ENCODE measurements at places on chromosomes 1 and 21. TPM values are rescaled to one million over a fixed set of nuclear protein-coding genes. Genes with fewer than 3 reads are reported as not detected.

Gene EXO1
- total RNA-seq: 2.9 TPM

Gene PLA2G2C
- not detected for total RNA-seq

Gene PLEKHA6
- total RNA-seq: 1.5 TPM

Gene PGLYRP4
- total RNA-seq: not detected

Gene DCDC2B
- not detected for total RNA-seq

DNA sequence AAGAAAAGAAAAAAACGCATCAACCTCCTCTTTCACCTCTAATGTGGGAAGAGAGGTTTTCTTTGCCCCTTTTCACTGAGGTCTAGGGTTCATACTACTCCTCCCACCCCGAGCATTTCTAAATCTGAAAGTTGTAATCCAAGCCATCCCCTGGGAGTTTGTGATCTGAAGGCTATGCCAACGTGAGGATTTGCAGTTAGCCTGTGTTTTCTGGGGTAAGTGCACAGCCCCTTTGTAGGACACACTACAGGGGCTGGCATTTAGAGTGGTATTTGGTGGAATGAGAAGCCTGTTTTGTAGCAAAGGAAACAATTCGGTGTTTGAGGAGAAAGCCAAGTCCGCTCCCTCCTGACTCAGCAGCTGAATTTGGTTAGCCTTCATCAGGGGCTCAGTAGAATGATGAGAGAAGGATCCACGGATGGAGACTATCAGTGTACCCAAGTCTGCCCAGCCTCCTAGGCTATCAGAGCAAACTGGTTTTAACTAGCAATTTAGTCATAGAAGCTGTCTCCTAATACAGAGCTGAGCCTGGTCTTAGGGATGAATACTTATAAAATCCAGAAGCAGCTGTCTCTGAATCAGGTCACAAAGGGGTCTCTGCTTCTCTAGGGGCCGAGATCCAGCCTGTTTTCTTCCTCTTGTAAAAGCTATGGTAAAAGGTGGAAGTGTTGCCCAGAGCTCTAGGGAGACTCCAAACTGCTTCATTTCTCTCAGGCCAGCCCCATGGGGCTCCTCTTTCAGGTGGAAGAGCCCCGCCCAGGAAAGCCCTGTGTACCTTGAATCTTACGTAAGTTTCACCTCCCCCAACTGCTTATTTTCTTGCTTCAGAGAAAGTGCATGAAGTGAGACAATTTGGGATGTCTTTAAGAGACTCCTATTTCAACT lies 2.1 kb downstream of the PCP4L1 start:
- no peak overlapping the region for H3K27ac ChIP-seq
- DNase-seq: no peak
- no peak overlapping the region for H3K4me3 ChIP-seq
- no peaks in the 10 kb centered on the region for H3K36me3 ChIP-seq
- peaks cover 40% of the 10 kb centered on the region for H3K27me3 ChIP-seq

GRCh38 chr1:115793162-115793561 lies 24.6 kb upstream of the CASQ2 start:
- H3K27me3 ChIP-seq: peaks cover 11% of the 10 kb centered on the region
- H3K4me1 ChIP-seq: no peaks in the 10 kb centered on the region
- DNase-seq: no peak
- no peak overlapping the region for H3K27ac ChIP-seq
- no peaks in the 10 kb centered on the region for H3K36me3 ChIP-seq

DNA sequence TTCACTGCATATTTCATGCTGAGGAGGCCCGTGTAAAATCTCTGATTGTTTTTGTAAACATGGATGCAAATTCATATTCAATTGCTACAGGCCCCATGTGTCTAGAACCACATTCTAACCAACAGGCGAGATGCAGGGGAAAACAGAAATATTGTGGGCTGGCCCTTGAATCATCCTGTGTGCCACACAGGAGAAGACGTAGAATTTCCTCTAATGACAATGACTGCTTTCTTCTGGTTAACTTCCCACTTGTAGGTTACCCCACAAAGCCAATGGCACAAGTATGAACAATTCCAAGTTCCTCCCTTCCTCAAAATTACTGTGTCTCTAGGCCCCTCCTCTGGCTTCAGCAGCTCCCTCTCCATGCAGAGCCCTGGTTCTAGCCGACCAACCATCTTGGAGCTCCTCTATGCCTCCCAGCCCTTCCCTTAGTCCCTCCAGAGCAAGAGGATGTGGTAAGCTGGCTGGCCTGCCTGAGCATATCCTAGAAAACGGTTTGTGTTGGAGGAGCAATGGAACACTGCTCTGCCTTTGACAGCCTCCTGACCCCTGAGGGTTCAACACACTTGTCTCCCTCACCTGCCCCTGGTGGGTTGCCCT lies 205.2 kb downstream of the HS2ST1 start:
- DNase-seq: no peak
- H3K27ac ChIP-seq: no peak overlapping the region
- no peak overlapping the region for H3K4me3 ChIP-seq
- H3K36me3 ChIP-seq: no peaks in the 10 kb centered on the region
- peaks cover 2% of the 10 kb centered on the region for H3K27me3 ChIP-seq

DNA sequence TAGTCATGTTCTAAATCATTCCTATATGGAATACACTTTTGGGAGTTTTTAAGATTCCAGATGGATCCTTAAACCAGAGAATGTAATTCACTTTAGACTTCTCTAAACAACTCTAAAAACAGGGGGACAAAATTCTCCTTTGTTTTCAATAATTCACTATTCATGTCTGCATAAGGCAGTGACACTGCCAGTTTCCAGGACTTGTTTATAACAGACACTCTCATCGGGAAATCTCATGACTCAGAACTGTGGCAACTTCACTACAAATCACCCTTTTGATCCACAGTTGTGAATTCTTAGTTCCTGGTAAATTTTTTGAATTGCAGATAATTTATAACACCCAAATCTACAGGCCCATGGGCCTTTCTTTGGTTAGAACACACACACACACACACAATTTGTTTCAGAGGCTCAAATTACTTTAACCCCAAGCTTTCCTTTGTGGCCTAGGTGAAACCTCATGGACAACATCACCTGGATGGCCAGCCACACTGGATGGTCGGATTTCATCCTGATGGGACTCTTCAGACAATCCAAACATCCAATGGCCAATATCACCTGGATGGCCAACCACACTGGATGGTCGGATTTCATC lies at the start of gene OR2T4:
Gene OR2T4 (plus strand): TSS at position 545 of the 595 bp plus-strand sequence. CDS start 0 bp downstream, at position 545.
- no peak within 1 kb of the TSS for H3K4me3 ChIP-seq
- no peaks in the 10 kb centered on the region for H3K36me3 ChIP-seq
- no peaks in the 10 kb centered on the region for H3K4me1 ChIP-seq
- no peak for DNase-seq
- no peaks in the 10 kb centered on the region for H3K27me3 ChIP-seq
- H3K27ac ChIP-seq: no peak within 1 kb of the TSS

- peak overlapping the region; percentile 79 for H3K4me3 ChIP-seq
- peaks cover 37% of the 10 kb centered on the region for H3K4me1 ChIP-seq
- H3K36me3 ChIP-seq: no peaks in the 10 kb centered on the region
- H3K27me3 ChIP-seq: no peaks in the 10 kb centered on the region
- H3K27ac ChIP-seq: no peak overlapping the region
- no peak for DNase-seq
Observed at GRCh38 chr1:109622137-109622892, 2.7 kb downstream of the AMPD2 start.

- DNase-seq: no peak
- H3K36me3 ChIP-seq: no peaks in the 10 kb centered on the region
- no peak overlapping the region for H3K4me3 ChIP-seq
Observed at GRCh38 chr1:228994676-228995594, 259.7 kb downstream of the RHOU start.

DNA sequence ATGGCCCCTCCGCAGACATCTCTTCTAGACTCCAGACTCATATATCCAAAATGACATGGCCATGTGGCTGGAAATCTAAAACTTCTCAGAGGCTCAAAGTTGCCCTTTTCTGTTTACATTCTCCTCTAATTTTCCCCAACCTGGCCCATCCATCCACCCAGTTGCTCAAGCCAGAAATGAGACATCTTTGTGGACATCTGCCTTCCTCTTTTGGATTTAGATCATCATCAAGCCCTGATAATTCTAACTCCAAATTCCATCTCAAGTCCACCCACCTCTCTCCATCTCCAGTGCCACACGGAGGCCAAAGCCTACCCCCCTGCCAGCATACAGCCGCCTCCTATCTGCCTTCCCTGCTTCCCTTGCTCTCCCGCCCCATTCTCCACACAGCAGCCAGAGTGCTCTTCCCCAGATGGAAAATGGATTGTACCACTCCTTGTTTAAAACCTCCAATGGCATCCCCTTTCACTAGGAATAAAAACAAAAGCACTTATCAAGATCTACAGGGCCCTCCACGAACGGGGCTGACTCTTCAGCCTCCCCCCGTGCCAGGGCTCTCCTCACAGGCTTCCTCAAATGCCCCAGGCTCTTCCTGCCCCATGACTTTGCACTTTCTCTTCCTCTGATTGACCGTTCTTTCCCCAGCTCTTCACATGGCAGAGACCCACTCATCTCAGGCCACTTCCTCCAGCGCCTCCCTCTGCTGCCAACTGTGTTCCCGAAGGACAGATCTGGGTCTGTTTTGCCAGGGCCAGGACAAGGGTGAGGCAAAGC lies 40.1 kb downstream of the SYT6 start:
- no peak overlapping the region for H3K4me3 ChIP-seq
- no peak overlapping the region for H3K27ac ChIP-seq
- H3K4me1 ChIP-seq: peaks cover 15% of the 10 kb centered on the region
- DNase-seq: no peak

- H3K27ac ChIP-seq: no peak overlapping the region
- H3K27me3 ChIP-seq: no peaks in the 10 kb centered on the region
- peaks cover 3% of the 10 kb centered on the region for H3K4me1 ChIP-seq
- H3K4me3 ChIP-seq: no peak overlapping the region
Observed at GRCh38 chr1:53272349-53272748, 34.0 kb upstream of the MAGOH start.

GRCh38 chr1:200873671-200874397 lies 1.1 kb downstream of the GPR25 start:
- peaks cover 10% of the 10 kb centered on the region for H3K4me1 ChIP-seq
- DNase-seq: no peak
- H3K36me3 ChIP-seq: no peaks in the 10 kb centered on the region
- peak overlapping the region; percentile 39 for H3K4me3 ChIP-seq
- H3K27me3 ChIP-seq: peaks cover 53% of the 10 kb centered on the region

DNA sequence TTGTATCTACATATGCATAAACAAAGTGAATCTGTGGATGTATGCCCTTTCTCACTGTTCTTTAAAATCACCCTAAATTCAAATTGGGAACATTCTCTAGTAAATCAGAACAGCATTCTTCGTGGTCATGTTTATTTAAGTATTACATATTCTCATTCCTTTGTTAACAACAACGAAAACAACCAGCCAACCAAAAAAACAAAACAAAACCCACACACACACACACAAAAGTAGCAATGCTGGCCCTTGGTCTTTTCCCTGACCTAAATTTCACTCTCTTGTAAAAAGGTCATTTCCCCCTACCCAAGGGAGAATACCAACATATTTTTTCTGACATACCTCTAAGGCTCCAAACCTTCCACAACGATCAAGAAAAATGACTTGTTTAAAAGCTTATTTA lies 102.6 kb downstream of the NRIP1 start:
- H3K4me1 ChIP-seq: peaks cover 7% of the 10 kb centered on the region
- H3K4me3 ChIP-seq: no peak overlapping the region
- DNase-seq: no peak
- no peak overlapping the region for H3K27ac ChIP-seq
- H3K27me3 ChIP-seq: no peaks in the 10 kb centered on the region

DNA sequence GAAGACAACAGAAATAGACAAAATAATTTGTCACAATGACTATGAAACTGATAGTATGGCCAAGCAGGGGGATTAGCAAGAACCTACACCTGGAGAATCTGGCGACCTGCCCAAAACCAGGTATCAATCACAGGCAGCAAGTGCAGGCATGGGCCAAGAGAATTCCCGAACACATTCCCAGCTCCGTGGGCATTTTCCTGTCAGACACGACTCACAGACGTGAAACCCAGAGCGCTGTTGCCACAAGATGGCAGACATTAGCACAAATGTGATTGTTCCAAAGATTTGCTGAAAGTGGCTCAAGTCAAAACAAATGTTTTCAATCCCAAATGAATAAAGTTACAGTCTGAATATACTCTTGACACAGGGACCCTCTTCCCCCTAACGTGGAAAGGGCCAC lies 36.8 kb downstream of the HLCS start:
- no peak overlapping the region for H3K27ac ChIP-seq
- H3K4me3 ChIP-seq: no peak overlapping the region
- peaks cover 12% of the 10 kb centered on the region for H3K4me1 ChIP-seq
- H3K36me3 ChIP-seq: peaks cover 2% of the 10 kb centered on the region
- no peak for DNase-seq
- H3K27me3 ChIP-seq: no peaks in the 10 kb centered on the region

- no peaks in the 10 kb centered on the region for H3K4me1 ChIP-seq
- no peaks in the 10 kb centered on the region for H3K27me3 ChIP-seq
- H3K4me3 ChIP-seq: no peak overlapping the region
- H3K36me3 ChIP-seq: no peaks in the 10 kb centered on the region
Observed at GRCh38 chr1:97412166-97412565, 508.7 kb downstream of the DPYD start.

GRCh38 chr1:60171801-60172200 lies 98.2 kb upstream of the C1orf87 start:
- peak; percentile 93 for DNase-seq
- peaks cover 10% of the 10 kb centered on the region for H3K4me1 ChIP-seq
- no peak overlapping the region for H3K4me3 ChIP-seq
- H3K36me3 ChIP-seq: no peaks in the 10 kb centered on the region
- peaks cover 5% of the 10 kb centered on the region for H3K27me3 ChIP-seq
- no peak overlapping the region for H3K27ac ChIP-seq

DNA sequence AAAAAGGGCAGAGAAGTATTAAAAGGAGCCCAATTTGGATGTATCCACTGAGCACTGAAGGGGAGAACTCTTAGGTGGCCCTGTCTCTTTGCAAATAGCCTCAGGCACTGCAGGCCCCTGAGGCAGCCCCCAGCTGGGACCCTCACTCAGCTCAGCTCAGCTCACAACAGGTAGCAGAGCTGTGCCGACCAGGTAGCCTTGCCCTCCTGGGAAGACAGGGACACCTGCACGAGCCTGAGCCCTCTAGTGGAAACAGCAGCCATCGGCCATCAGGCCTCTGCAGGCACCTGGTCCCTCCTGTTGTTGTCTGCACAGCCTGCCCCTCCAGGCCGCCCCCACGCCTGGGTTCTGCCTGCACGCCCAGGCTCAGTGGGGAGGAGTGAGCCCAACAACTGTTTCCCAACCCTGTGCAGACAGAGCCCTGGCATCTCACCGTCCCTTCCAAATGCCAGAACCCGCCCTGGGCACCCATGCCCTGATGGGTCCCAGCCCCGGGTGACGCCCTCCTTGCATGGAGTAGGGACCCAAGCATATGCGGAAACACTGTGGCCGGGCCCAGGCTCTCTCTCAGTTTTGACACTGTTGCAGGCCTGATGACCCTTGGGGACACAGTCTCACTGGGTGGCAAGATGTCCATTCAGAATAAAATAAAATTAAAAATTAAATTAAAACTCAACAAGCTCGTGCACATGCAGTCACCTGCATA lies 60.0 kb upstream of the AJAP1 start:
- DNase-seq: no peak
- H3K4me1 ChIP-seq: no peaks in the 10 kb centered on the region
- H3K27me3 ChIP-seq: no peaks in the 10 kb centered on the region
- H3K36me3 ChIP-seq: no peaks in the 10 kb centered on the region
- H3K27ac ChIP-seq: no peak overlapping the region

All from astrocyte (in vitro differentiated cells and primary cell).